ENCODE measurements at places on chromosomes 4 and X.

GRCh38 chr4:162408309-162408708 is 244.5 kb upstream of the FSTL5 start:
- no peak for DNase-seq

GRCh38 chrX:122572461-122572860 is 611.6 kb upstream of the GRIA3 start:
- DNase-seq, result no peak

DNA sequence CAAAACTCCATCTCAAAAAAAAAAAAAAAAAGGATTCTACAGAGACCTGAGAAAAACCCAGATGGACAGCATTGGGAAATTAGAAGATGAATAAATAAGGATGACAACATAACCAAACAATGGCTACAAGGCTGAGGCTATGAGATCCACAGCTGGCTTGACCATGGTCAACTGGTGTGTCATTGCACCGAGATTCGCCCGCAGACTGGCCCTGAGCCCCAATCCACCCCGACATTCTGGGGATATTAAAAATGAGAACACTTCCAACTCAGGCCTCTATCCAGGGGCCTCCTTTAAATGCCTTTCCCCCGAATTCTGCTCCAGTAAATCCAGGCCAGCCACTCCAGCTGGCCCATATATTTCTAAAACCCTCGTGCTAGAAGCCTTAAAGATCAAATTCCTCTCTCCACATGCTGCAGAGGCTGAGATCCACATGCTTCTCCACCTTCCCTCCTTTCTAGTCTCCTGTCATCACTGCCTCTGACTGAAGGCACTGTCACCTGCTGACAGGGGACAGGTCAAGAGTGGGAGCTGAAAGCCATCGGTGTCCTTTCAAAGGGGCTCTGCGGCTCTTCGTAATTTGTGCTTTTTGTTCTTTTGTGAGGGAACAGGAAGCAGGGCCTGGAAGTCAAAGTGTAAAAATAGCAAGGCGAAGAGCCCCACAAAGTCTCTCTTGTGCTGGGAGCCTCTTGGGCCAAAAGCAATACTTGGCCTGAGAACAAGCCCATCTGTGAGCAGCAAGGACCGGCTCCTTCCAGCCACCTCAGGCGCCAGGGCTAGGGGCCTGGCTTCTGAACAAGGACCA is 203.7 kb downstream of the NSUN7 start:
- no peak for DNase-seq

DNA sequence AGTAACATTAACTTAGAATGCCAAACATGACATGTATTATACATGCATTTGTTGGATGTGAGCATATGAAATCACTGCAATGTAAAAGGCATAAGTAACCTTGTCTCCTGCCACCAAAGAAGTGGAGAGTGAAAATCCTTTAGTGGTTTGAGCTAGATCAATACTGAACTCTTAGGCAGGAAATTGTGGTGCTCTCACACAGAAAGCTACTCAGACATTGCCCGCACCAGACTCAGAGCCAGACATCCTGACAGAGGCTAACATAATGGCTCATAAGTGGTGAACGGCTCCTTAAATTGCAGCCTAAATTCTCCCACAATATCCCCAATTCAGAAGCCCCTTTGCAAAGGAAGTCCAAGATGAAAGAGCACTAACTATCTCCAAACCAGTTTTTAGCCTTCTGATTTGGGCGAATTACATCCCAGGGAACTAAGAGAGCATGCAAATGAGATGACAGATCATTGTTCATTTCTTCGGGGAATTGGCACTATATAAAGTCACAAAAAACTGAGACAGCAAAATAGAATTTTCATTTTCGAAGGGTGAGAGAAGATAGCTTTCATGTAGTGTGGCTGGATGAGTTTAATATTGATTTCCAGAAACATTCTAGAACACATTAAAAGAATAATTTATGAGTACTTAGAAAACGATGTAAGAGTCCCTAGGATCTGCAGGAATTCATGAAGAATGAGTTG is 233.6 kb upstream of the RPS6KA3 start:
- no peak for DNase-seq

GRCh38 chr4:86155766-86156165 is 204.1 kb downstream of the MAPK10 start:
- DNase-seq, result no peak

GRCh38 chr4:107509615-107510014 is 210.4 kb downstream of the PAPSS1 start:
- no peak for DNase-seq

DNA sequence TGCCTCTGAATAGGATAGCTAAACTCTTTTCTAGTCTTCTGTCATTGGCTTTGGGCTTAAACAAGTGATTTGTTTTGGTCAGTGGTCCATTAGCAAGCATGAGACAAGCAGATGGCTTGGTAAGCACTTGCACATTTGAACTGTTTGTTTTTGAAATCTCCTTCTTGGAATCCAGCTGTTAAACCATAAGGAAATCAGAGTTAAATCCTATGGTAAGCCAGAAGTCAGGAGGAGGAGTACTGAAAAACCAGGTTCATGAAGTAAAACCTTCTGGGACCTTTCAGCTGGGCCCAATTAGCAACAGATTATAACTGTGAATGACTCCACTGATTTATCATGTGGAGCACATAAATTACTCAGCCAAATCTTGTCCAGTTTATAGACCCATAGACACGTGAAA is 1042.5 kb upstream of the PABPC4L start:
- DNase-seq, result no peak

- DNase-seq, result no peak
These were observed 86.3 kb upstream of the CITED1 start for GRCh38 chrX:72392042-72392441.

DNA sequence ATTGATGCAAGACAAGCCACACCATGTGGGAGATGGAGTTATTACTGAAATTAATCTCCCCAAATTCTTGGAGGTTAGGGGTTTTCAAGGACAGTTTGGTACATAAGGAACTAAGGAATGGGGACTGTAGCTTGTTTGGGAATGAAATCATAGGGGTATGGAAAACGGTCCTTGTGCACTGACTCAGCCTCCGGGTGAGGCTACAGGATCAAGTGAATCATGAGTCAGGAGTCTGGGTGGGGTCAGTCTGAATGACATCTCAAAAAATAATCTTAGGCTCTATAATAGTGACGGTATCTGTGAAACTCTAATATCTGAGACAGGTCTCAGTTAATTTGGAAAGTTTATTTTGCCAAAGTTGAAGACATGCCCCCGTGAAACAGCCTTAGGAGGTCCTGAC is 128.5 kb upstream of the CYSLTR1 start:
- no peak for DNase-seq

DNA sequence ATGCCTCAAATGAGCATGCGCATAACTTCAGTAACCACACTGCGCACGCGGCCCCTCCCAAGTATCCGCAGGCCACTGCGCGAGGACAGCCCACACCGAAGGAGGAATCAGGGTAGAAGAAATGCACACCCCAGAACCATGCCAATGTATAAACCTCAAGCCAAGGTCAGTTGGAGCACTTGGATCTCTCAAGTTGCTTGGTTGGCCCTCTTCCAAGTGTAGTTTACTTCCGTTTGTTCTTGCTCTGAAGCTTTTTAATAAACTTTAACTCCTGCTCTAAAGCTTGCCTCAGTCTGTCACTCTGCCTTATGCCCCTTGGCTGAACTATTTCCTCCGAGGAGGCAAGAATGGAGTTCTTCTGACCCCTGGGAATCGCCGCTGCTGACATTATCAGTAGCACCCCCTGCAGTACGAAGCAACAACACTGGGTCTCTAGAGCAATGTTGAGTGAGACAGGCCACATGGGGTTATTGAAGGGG is 22.0 kb upstream of the SPINK2 start:
- no peak for DNase-seq

DNA sequence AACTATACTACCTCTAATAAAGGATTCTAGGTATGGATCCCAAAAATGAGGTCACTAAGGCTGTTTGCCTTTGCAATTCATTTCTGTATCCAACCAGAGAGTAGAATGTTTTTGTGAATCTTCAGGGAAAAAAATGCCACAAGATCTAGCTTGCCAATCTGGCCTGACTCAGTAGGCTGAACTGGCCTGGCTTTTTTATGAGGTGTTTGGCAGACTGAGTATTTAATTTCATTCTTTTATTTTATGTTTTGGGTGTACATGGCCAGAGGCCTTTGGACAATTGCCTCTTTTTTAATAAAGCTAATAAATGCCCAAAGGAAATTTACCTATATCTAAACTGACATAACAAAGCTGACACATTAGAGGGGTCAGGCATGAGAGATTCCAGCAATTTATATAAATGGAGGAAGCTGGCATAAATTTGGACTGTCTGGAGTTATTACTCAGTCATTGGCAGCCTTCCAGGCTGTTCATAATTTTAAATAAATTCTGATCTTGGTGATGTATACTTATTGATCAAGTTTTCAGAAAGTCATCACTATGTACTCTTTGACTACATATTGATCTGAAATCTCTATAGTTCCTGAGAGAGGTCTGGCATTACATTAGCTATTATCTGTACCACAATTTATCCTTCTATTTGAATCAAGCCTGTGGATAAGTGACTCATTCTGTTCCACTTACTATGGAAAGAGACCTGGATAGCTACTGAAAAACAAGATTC is 376.4 kb upstream of the NOCT start:
- DNase-seq, result no peak

GRCh38 chrX:153687121-153688039 is at the start of gene SLC6A8:
TSS of gene SLC6A8 (plus strand) at chrX:153687926. CDS start at chrX:153688575, 649 bp downstream.
- DNase-seq, result peak; percentile 61

GRCh38 chr4:86026720-86027119 is 333.1 kb downstream of the MAPK10 start:
- no peak for DNase-seq

- no peak for DNase-seq
These were observed at the start of gene PCDH19 for GRCh38 chrX:100409610-100410590. TSS of gene PCDH19 (minus strand) at chrX:100410273. CDS start at chrX:100408597, 1,676 bp downstream.

GRCh38 chr4:44740201-44740600 is 13.8 kb upstream of the GNPDA2 start:
- DNase-seq, result no peak

DNA sequence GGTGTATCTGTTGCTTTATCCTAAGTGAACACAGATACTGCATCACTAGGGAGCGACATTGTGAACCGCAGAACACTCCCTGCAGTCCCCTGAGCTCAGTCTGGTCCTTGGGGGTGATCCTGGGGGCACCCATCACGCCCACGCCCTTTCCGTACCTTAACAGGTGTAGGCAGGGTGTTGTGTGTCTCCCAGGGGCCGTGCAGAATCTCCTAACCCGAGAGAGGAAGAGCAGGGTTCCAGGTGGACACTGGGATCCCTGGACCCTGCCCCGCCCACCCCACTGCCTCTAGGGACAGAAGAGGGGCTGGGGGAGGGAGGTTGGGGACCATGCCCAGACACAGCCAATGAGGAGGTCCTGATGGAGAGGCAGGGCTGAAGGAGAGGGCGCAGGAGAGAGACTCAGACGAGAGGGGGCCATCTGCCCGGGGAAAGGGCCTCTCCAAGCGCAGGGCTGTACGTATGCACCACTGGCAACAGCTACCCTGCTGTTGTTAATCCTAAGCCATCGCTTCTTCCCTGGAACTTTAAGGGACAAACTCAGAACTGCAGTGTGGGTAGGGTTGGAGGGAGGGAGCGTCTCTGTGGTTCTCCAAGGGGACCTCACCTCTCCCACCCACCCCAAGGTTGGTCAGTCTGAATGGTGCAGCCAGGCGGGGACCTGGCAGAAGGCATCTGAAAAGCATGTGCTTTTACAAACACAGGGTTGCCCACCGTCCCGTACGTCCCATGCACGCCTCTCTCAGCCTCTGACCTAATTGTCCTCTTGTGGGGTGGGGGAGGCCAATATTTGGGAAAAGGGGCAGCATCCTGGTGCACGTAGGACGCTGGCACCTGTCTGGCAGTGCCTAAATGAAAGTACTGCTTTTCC is 2.5 kb downstream of the P2RY8 start:
- DNase-seq, result no peak

GRCh38 chr4:153931804-153932203 is 142.9 kb upstream of the SFRP2 start:
- no peak for DNase-seq

DNA sequence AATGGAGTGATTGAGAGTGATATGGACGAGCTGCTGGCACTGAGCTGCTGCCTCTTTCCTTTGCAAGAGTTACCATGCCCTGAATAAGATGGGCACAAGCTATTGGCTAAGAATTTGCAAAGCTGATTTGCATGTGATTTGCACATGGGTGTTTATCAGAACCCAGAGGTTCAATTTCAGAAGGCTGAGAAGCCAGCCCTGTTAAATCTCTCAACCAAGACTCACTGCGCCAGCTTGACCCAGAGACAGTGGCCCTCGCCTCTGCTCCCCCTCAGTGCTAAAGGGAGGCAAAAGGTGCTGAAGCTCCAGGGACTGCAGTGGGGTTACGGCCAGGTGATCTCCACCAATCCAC is 701 bp downstream of the ARHGAP4 start:
- DNase-seq, result no peak

DNA sequence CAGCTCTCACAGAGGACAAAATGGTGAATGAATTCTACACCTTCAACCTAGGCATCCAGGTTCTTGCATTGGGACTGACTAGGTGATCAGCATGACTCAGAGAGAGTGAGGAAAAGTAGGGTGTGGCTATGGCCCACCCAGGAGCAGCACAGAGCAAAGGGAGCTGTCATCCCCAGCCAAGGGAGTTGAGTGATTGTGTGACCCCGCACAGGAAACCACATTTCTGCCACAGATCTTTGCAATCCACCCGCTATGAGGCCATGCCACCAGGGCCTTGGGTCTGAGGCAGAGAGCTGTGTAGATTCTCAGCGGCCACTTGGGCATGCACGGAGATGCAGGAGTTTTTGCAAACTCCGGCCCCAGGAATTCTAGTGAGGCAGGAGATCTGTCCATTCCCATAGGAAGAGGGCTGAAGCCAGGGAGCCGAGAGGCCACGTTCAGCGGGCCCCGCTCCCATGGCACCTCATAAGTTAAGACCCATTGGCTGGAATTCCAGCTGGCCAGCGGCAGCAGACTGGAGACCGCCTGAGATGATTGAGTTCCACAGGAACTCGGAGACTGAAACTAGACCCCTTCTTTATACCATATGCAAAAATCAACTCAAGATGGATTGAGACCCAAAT is 75.9 kb downstream of the NAA11 start:
- DNase-seq, result no peak

DNA sequence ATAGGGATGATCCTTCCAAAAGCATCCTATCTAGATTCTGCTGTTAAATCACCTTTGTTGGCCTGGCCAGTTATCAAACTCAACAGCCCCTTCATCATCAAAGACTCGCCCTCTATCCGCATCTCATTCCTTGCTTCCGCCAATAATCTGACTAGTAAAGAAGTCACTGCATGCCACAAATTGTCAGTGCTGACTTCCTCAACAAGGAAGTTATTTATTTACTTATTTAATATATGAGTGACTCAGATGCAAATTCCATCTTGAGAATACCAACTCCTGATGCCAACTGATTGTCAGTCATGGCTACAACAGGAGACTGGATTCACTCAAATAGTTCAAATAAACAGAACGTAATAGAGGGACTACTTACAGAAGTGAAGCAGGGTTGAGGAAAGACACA is 283.8 kb downstream of the TRIML1 start:
- no peak for DNase-seq

DNA sequence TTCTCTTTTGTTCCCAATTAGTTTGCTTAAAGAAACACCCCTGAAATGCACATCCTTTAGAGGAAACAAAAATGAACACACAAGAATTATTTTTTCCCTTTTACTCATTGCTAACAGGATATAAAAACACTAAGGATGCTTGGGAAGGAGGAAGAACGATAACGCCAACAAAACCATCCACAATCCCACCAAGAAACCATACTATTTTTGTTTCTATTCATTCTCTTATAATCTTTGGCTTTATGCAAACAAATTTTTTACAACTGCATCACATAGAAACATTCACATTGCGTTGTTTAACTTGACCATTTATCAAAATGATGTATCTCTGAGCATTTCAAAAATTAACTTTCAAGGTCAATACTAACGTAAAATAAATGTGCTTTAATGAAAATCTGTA is 12.0 kb downstream of the APBB2 start:
- DNase-seq, result no peak
